Globus pallidus (tissue), 1 donor: ENCODE measurements at places on chromosomes 7 and 10.

- no peak for DNase-seq
Observed at GRCh38 chr7:125675169-125675568, 745.5 kb upstream of the POT1 start.

- DNase-seq, result no peak
Observed at GRCh38 chr10:89502549-89502948, 32.8 kb downstream of the SLC16A12 start.

GRCh38 chr7:68014031-68014736 is 1017.6 kb downstream of the TYW1 start:
- DNase-seq, result no peak

DNA sequence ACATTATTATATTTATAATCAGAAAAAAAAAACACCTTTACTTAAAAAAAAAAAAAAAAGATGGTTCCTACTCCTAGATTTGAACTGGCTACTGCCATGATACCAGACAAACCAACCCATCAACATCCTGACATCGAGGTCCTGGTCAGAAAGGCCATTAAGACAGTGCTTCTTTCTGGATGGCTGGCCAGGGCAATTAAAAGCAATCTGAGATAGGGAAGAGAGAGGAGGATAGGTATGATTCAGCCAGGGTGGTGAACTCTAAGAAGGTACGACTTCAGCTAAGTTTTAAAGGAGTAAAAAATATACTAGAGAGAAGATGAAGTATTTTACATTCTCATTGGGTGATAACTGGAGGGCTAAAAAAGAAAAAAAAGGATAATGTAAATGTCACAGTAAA is 139.0 kb downstream of the DOCK4 start:
- no peak for DNase-seq

GRCh38 chr7:109734601-109735000 is 1164.9 kb downstream of the DNAJB9 start:
- DNase-seq, result no peak

GRCh38 chr7:18399436-18400235 is 95.9 kb upstream of the HDAC9 start:
- no peak for DNase-seq

DNA sequence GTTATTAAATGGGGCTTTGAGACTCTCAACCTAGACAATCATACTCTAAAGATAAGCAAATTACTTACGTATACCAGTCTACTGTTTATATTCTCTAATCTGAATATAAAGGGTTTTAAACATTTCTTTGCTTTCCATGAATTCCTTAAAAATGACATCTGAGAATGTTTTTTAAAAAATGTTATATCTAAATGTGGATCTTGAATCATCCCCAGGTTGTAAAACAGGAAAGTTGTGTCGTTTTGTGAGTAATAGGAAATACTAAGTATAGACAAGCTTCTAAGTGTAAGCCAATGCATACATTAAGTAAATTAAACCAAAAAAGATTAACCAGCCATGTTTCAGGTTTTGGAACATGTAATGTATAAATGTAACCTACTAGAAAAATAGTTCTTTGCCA is 26.8 kb downstream of the ADD3 start:
- no peak for DNase-seq

DNA sequence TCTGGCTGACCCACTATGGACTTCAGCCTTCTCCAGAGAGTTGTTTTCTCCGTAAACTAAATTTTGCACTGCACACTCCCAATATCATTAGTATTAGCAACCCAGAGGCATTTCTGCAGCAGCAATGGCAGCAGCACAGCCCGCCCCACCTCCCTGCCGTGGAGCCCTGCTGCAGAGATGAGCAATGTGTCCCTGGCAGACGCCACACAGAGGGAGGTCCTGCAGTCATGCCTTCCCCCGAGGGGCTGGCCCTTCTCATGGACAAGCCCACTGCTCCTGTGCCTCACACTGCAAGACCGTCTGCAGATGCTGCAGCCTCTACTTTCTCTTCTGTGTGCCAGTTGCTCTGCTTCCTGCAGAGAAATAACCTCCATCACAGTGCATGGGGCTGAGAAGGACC is 393.4 kb upstream of the MKI67 start:
- no peak for DNase-seq

GRCh38 chr10:69629519-69629896 is 539 bp upstream of the FAM241B start:
- no peak for DNase-seq

DNA sequence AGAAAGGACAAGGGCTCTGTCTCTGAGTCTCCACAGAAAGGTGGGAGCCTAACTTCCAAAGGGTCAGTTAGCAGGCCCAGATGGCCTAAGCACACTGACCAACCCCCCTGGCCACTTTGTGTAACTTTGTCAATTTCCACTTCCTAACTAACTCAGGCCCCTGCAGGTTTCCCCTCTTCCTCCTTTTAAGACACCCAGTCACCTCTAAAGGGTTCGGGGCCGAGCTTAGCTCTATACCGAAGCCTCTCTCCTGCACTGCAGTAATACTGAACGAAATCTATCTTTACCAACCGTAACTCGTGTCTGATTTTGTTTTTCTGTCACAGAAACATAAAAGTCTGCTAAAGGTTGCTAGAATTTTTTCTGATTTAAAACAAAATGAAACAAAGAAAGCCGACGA is 44.4 kb downstream of the CCDC3 start:
- DNase-seq, result no peak

GRCh38 chr7:40655426-40655825 is 520.6 kb downstream of the SUGCT start:
- DNase-seq, result no peak

DNA sequence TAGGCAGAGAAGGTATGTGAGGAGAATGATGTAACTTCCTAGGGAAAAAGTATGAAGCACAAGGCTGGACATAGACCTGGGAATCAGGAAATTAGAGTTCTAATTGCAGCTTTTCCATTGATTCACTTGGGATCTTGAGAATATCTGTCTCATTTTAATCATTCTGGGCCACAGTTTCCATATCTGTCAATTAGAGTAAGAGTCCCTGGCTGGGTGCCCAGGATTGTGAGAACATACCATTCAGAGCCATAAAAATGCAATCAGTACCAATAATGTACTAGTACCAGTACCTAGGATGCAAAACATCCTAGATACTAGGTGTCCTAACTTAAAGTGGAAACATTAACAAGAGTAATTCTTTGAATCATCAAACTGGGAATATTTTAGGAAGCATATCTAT is 29.6 kb downstream of the CAV1 start:
- DNase-seq, result no peak

GRCh38 chr7:40315277-40315676 is 180.5 kb downstream of the SUGCT start:
- DNase-seq, result no peak

DNA sequence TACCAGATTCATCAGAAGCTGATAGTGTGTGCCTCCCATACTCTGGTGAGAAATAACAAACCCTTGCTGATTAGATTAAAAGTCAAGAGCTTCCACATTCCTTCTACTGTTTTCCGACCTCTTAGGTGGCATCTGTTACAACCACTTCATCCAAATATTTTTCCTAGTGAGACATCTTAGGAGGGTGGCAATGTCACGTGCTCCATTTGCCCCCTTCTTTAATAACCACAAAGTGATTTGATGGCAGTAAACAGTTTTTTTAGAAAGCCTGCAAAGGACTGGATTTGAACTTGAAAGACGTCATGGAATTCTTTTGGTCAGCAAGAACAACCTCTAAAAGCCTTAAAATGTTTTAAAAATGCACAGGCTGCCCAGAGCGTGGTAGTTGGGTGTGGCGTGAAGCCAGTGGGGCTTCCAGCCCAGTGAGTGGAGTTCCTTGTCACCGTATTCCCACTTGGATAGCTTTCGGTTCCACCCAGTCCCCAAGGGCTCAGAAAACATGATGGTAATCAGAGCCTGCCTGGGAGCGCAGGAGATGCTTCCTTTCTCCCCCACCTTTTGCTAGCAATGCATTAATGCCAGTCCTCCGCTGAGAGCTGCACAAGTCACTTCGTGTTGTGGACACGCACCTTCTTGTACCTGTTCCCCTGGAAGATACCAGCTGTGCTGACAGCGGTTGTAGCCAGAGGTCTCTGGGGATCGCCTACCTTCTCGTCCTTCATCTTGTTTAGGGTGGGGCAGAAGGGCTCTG is 256.4 kb downstream of the KIAA1217 start:
- no peak for DNase-seq
